ENCODE measurements at places on chromosomes 1 and 21.

- DNase-seq: no peak
Measured at GRCh38 chr1:165650981-165651625, 20.1 kb downstream of the MGST3 start.

DNA sequence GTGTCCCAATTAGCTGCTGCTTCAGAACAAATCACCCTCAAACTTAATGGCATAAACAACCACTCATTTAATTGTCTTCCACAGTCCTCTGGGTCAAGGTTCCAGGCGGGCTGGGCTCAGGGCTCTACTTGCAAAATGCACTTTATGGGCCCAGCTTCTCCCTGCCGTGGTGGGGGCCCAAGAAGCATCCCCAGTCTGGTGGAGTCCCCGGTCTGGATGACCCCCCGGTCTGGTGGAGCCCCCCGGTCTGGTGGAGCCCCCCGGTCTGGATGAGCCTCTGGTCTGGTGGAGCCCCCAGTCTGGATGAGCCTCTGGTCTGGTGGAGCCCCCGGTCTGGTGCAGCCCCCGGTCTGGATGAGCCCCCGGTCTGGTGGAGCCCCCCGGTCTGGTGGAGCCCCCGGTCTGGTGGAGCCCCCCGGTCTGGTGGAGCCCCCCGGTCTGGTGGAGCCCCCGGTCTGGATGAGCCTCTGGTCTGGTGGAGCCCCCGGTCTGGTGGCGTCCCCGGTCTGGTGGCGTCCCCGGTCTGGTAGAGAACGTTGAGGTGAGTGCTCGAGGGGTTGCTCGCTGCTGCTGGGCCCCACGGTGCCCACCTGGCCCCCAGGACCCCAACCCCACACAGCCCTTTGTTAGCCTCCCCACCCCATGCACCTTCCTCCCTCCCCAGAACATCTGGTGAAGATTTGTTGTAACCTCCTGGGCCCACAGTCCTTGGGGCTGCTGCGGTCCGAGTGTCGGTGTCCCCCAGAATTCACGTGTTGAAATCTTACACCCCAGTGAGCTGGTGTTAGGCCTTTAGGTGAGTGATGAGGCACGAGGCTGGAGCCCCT, 33.8 kb downstream of the POFUT2 start:
- no peak for DNase-seq

- no peak for DNase-seq
Measured at GRCh38 chr21:25457411-25457810, 149.9 kb downstream of the MRPL39 start.

GRCh38 chr1:2854151-2854550, 52.7 kb upstream of the TTC34 start:
- no peak for DNase-seq

DNA sequence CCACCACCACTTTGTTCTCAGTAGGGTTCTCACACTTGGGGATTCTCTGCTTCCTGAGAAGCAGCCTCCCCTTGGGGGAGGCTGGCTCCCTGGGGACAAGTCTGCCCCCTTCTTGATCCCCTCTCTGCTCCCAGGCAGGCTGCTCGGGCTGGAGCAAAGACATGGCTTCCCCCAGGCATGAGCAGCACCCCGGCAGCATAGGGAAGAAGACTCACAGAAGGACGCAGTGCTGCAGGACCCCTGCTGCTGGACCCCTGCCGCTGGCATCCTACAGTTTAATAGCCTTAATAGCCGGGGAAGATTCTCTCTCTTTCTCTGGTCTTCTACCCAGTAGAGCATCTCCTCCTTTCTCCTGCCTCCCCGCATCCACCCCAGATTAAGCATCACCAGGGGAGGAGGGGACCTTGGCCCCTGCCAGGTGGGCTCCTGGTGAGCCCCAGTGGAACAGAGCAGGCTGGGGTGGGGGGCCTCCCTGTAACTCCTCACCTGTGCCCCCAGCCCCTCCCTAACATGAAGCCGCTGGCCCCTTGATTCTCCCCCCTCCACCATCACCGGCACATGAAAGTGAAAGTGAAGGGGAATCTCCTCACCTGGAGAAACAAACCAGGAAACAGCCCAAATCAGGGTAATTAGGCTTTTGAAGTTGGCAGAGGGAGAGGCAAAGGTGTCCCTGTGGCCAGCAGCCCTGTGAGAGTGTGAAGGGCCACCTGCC, 2.5 kb downstream of the WNT3A start:
- DNase-seq: no peak

GRCh38 chr1:21878009-21878773, 58.9 kb downstream of the HSPG2 start:
- no peak for DNase-seq

All from AG09309 (cell line).